ENCODE measurements at places on chromosomes 7 and 10. TPM values are rescaled to one million over a fixed set of nuclear protein-coding genes. Genes with fewer than 3 reads are reported as not detected.

The TBXAS1 gene
- total RNA-seq = 2.1 TPM

DNA sequence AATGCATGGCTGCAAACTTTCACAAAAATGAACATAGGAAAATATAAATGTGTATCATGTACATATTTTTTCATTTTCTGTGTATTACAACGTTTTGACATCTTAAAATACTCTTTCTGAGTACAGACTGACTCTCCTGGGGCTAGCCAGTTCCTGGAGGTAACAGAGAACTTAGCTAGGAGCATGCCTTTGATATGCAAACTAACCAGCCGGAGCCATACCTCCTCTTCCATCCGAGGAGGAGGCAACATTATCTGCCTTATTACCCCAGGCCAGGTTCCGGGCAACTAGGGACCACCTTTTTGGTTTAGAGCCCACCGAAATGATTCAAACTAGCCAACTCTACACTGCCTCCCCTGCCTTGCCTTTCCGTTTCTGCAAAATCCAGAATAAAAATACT is 33.7 kb upstream of the HECW1 start:
- DNase-seq = no peak

The SYNPO2L gene
- total RNA-seq = not detected

- no peak for DNase-seq
Observed at GRCh38 chr7:107850216-107850615, 40.8 kb upstream of the DLD start.

DNA sequence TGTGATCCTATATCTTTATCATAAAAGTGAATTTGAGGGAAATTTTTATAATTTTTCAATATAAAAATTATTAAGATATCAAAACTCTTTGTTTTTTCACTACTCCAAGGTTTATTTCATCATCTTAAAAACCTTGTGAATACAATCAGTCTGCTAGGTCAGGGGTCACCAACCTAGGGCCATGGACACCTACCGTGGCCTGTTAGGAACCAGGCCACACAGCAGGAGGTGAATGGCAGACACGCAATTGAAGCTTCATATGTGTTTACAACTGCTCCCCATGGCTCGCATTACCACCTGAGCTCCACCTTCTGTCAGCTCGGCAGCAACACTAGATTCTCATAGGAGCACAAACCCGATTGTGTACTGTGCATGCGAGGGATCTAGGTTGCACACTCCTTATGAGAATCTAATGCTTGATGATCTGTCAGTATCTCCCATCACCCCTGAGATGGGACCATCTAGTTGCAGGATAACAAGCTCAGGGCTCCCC is 271.2 kb upstream of the C7orf33 start:
- DNase-seq = no peak

- DNase-seq = no peak
Observed at GRCh38 chr10:42997151-42997848, 79.6 kb upstream of the RET start.

DNA sequence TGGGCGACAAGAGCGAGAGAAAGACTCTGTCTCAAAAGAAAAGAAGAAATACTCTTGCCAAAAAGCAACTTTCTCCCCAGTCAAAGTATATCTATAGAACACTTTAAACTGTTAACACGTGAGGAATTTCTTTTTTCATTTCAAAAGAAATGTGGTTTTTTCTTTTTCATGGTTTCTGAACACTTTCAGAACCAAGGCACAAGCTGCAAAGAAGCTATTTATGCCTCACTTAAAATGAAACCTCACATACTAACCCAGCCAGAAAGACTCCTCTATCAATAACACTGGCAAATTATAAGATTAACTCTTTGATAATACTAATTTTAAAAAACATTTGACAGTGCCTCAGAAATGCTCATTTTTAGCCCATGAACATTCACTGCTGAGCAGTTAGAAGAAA is 20.9 kb downstream of the TBX20 start:
- DNase-seq = no peak

DNA sequence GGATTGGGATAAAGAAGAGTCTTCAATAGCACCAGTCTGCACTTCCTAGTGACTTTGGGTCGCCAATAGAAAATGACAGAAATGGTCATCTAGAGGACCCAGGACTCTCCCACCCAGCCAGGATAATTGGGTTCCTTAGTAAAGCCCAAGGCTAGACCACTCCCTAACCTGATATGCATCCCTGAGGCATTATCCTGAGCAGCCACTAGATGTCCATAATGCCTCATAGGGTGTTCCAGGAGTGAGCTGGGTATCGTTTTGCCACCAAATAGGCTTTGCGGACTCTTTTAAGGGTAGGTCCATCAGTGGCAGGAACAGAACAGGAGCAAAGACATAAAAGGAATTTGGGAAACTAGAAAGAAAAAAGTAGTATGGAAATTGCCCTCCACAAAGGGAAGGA is 4.5 kb upstream of the LRRC4 start:
- no peak for DNase-seq

The ABCF2 gene
- 71.5 TPM for total RNA-seq

The FGFBP3 gene
- 0.20 TPM for total RNA-seq

DNA sequence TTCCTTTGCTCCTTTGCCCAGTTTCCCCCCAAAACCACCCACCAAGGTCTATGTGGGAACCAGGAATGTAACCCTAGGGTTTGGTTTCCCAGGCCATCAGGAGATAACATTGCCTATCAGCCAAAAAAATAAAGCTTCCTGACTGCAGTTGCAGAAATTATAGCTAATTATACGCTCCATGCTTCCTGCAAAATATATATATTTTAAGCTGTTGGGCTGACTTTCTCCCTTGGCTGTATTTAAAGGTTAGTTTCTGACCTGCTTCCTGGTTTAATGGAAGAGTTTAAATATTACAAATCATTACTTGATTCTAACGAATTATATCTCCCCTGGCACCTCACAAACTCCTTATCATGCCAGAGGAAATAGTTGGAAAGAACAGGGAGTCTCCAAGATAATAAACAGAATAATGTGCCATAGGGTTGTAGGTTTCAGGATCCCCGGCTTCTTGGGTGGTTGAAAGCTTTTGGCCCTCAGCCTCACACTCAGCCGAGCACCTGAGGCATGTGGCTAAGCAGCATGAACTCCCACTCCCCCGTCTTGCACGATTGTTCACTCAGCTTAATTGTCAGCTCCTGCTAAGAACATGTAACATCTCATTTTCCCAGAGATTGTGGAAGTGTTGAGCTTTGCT is 79.9 kb downstream of the FZD1 start:
- DNase-seq = no peak

DNA sequence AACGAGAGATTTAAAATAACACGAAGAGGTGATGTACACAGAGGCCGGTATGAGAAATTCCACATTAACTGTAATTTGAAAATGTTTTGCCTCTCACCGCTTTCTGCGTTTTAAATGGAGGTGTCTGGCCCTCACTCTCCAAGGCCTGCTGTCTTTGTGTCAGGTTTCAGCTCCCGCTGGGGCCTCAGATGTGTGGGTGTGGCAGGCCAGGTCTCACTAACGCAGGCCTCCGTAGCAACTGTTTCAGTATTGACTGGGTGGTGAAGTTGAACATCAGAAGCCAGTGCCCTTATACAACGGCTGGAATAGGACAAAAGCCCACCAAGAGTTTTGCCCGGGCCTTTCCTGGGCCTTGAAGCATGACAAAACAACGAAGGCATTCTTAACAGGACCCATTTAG is 303.1 kb downstream of the ADARB2 start:
- no peak for DNase-seq

GRCh38 chr7:105656922-105657521 is 75.7 kb upstream of the EFCAB10 start:
- DNase-seq = no peak

The RELN gene
- not detected for total RNA-seq

GRCh38 chr7:18566829-18567228 is 71.3 kb downstream of the HDAC9 start:
- DNase-seq = peak; percentile 57
